ENCODE measurements at places on chromosomes 11 and 22.

DNA sequence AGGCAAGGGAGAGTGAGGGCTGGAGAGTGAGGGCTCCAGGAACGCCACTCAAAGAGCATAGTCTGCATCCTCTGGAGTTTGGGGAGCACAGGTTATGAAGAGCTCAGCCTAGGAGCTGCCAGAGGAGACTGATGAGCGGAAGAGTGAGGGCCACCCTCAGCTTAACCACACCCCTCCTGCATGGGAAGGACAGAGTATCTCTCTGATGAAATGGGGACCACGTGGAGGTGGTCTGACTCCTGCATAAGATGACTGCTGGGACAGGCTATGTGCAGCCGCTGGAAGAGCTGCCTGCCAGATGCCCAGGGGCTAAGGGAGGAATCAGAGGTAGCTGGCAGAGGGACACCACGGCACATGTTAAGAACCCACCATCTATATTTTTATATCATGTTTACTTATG is 162.9 kb upstream of the POU2AF2 start:
- no peak for DNase-seq

DNA sequence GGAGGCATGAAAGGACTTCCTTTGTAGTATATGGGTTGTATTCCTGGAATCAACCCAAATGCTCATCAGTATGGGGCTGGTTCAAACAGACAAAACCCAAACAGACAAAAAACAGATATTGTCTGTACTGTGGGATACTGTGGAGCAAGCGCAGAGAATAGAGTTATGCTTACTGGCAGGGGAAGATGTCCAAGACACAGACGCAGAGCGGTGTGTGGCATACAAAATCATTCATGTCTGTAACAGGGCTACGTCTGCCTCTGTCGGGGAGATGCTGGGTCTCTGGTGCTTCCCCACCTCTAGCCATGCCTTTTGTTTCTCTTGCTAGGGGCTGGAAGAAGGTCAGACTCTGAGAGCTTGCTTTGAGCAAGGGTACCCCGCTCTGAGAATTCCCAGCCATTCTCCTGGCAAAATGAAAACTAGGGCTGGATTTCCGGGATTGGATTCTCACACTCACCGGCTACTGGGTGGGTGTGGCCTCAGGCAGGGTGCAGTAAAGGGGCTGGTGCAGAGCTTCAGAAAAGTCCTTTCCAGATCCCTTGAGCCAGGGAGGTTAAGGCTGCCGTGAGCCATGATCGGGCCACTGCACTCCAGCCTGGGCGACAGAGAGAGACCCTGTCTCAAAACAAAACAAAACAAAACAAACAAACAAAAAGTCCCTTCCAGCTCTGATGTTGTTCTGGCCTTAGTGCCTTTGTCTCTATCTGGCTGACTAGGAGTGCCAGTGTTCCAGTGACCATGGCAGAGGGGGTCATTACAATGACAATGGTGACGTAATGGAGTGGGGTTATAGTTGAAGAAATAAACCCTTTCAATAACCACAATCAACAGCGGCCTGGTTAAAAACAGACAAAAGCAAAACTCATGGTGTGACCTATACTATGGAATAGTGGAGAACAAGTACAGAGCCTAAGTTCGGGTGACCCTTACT is 2.9 kb upstream of the ABCC8 start:
- no peak for DNase-seq

DNA sequence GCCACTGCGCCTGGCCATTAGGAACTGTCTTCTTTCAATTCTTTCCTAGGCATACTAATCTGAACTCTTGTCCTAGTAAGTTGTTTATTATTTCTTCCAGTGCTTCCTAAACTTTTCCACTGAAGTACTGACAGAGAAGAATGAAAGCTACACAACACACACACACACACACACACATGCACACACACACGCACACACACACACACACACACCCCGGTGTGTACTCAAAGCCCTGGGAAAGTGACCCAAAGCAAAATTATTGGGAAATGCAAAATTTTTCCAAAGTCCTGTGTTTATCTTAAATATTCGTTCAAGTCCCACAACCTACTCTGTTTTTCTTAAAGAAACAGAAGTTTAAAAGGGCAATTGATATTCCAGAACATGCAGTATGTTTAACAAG is 19.4 kb upstream of the SIK2 start:
- no peak for DNase-seq

DNA sequence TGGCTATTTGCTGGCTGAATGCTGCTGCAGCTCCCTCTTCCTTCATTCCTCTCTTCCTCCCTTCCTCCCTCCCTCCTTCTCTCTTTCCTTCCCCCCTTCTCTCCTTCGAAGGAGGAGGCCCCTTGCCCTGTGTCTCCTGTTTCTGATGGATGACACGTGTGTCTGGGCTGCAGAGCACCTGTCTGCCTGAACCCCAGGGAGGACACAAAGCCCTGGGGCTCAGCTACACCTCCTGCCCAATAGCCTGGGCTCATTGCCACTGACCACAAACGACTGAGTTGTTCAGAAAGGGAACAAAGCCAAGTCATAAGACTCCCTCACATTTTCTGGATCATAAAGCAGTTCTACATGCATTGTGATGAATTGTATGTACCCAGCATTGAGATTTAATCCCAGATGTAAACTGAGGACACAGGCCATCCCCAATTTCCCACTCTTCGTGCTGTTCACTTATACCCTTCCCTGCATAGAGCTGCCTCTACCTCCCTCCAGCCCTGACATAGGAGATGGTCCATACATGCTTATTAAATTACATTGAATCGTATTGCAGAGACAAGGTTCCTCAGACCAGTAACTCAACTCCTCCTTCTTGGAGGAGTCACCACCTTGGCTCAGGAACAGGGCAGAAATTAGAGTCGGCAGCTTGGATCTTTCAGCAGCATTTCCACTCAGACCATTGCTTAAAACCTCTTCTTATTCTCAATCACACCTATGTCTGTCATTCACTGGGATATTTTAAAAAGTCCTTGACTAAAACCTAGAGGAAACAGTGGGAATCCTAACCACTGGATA is 1.2 kb downstream of the CSRP3 start:
- no peak for DNase-seq

DNA sequence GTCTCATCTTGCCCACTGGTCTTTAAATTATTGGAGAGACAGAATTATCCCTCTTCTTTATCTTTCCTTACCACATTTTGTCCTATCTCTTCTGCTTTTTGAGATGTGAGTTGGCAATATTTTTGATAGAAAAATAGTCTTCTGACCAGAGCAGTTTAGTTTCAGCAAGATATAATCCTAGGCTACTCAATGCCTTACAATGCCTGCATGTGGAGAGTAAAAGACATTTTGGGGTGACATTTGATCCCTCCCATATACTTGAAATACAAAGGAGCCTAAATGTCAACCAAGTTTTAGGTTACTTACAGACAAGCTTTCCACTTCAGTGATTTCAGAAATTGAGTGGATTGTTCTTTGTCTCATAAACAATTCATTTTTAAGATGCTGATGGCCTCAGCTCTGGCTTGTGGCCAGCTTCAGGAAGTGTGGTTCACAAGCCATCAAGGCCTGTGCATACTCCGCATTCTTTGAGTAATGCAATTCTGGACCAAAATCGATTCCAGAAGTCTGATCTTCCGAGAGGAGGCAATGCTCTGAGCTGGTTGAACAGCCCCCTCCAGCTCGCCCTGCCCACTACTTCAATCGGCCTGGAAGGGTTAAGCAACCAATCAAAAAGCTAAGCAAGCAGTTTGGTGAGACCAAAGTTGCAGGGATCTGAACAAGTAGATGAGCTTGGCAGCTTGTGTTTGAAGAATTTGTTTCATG is 274.4 kb downstream of the BLID start:
- no peak for DNase-seq

DNA sequence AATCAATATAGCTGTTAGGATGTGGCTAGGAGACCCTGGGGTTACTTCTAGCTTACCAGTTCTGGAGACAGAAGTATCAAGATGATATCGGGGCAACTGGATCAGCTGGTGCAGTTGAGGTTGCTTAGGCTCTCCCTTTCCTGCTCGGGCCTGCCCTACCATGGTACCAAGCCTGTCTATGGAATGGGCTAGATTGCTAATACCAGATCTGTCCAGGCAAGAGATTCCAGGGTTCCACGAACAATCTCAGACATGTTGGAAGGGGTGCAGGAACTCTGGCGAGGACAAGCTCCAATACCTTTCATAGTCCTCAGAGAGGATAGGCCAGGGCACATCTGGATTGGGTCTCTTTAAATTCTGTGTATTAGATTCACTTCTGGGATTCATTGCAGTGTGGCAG is 53.8 kb downstream of the ADM start:
- DNase-seq, result no peak

- no peak for DNase-seq
Observed at GRCh38 chr22:27422442-27422841, 379.1 kb downstream of the MN1 start.

All from SIG-M5 (cell line).